ENCODE measurements at places on chromosomes 4 and X. TPM values are rescaled to one million over a fixed set of nuclear protein-coding genes. Genes with fewer than 3 reads are reported as not detected.
A peak's percentile ranks its signal among the peaks of the same experiment; 100 is the strongest.

The PLXNB3 gene
- 12.3 TPM for total RNA-seq

The ELK1 gene
- total RNA-seq, result 18.0 TPM

The GSX2 gene
- not detected for total RNA-seq

The FGFBP2 gene
- 6.2 TPM for total RNA-seq

GRCh38 chrX:40197071-40197470 lies 99.3 kb upstream of the BCOR start:
- H3K36me3 ChIP-seq, result no peaks in the 10 kb centered on the region
- H3K27ac ChIP-seq, result no peak overlapping the region
- no peaks in the 10 kb centered on the region for H3K27me3 ChIP-seq

GRCh38 chr4:173528378-173529321 lies 1.4 kb downstream of the HAND2 start:
- peaks cover 4% of the 10 kb centered on the region for H3K27me3 ChIP-seq
- no peak for DNase-seq
- H3K4me3 ChIP-seq, result peak overlapping the region; percentile 55
- no peaks in the 10 kb centered on the region for H3K36me3 ChIP-seq

GRCh38 chr4:3371033-3372001 lies 70.5 kb upstream of the HGFAC start:
- peaks cover 15% of the 10 kb centered on the region for H3K4me1 ChIP-seq
- no peak overlapping the region for H3K4me3 ChIP-seq
- no peak for DNase-seq
- H3K36me3 ChIP-seq, result no peaks in the 10 kb centered on the region
- H3K27me3 ChIP-seq, result no peaks in the 10 kb centered on the region

- H3K36me3 ChIP-seq, result no peaks in the 10 kb centered on the region
- DNase-seq, result no peak
Observed at GRCh38 chr4:80183250-80184052, 13.9 kb upstream of the PRDM8 start.

GRCh38 chr4:174058846-174059245 lies 224.6 kb downstream of the FBXO8 start:
- no peaks in the 10 kb centered on the region for H3K27me3 ChIP-seq
- no peak overlapping the region for H3K4me3 ChIP-seq
- no peaks in the 10 kb centered on the region for H3K4me1 ChIP-seq
- H3K36me3 ChIP-seq, result no peaks in the 10 kb centered on the region
- H3K27ac ChIP-seq, result no peak overlapping the region

DNA sequence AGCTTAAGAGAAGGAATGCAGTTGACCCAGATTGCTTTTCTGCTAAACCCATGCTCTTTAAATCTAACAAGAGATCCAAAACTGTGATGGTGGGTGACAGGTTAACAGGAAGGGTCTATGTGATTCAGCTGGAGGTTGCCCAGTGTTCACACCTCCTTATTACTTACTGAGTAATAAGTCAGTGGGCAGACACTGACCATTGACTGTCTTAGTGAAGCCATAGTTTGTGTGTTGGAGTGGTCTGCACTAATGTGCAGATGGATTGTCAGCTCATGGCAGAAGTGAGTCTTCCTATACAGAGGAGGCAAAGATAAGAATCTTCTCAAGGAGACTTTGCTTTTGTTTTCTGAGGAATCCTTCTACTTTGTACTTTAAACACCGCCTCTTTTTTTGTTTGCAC lies 15.2 kb upstream of the RUFY3 start:
- H3K4me3 ChIP-seq, result peak overlapping the region; percentile 87
- H3K27me3 ChIP-seq, result no peaks in the 10 kb centered on the region
- H3K36me3 ChIP-seq, result no peaks in the 10 kb centered on the region
- no peak for DNase-seq

DNA sequence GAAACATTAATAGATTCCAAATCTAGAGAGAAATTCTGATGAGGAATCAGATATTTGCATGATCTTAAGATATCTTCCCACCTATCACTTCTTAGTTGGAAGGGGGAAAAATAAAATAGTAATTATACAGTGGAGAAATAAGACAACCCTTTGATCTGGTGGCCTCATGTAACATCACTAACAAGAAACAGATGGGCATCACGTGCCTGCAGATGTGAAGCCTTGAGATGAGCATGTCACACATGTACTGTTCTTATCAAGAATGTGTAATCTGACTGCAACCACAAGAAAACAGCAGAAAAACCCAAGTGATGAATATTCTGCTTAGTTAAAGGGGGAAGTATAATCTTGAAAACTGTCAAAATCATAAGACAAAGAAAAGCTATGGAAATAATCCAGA lies 31.4 kb upstream of the NKX6-1 start:
- H3K27me3 ChIP-seq, result no peaks in the 10 kb centered on the region
- H3K36me3 ChIP-seq, result no peaks in the 10 kb centered on the region
- no peak overlapping the region for H3K27ac ChIP-seq
- no peak for DNase-seq
- H3K4me1 ChIP-seq, result no peaks in the 10 kb centered on the region

DNA sequence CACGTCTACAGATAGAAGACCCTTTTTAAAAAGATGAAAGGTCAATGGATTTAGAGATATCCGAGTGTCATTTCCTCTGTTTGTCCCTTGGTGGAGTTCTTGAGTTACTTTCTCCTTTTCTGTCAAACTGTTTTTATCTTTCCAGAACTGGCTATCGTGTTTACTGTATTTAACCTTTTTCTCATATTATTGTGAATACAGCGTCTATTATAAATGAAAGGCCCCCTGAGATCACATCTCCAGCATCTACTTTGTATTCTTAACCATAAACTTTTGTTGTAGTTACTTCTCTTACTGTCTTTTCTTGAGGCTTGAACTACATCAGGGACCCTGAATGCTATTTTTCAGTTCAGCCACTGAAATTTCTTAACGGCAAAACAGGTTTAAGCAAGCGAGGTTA lies 4.0 kb upstream of the PCDH7 start:
- peaks cover 9% of the 10 kb centered on the region for H3K27me3 ChIP-seq
- no peaks in the 10 kb centered on the region for H3K4me1 ChIP-seq
- peak overlapping the region; percentile 61 for H3K4me3 ChIP-seq
- no peak overlapping the region for H3K27ac ChIP-seq
- DNase-seq, result no peak

DNA sequence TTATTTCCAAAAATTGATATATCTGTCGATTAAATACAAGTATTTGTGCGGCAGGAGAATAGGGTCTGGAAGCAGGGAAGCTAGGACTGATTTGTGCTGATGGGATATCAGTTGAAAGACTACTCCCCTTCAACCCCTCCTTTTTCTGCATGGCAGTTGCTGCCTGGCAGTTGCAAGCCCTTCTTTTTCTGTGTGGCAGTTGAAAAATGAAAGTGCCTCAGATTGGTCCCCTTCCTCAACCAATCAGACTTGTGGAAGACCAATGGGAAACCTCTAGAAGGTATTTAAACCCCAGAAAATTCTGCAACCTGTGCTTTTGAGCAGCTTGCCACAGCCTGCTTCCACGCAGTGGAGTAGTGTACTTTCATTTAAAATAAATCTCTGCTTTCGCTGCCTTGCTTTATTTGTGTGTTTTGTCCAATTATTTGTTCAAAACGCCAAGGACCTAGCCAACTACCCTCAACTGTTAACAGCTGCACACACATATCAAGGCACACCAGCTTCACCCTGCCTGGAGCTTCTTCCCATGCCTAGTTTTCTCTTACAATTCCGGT lies 1.5 kb upstream of the TMA16 start:
- no peaks in the 10 kb centered on the region for H3K27me3 ChIP-seq
- DNase-seq, result no peak
- no peak overlapping the region for H3K27ac ChIP-seq
- H3K4me1 ChIP-seq, result no peaks in the 10 kb centered on the region
- H3K36me3 ChIP-seq, result no peaks in the 10 kb centered on the region

- H3K27me3 ChIP-seq, result no peaks in the 10 kb centered on the region
- no peaks in the 10 kb centered on the region for H3K4me1 ChIP-seq
- DNase-seq, result no peak
- no peaks in the 10 kb centered on the region for H3K36me3 ChIP-seq
- H3K4me3 ChIP-seq, result no peak overlapping the region
Observed at GRCh38 chr4:81136161-81136905, 78.7 kb downstream of the PRKG2 start.

DNA sequence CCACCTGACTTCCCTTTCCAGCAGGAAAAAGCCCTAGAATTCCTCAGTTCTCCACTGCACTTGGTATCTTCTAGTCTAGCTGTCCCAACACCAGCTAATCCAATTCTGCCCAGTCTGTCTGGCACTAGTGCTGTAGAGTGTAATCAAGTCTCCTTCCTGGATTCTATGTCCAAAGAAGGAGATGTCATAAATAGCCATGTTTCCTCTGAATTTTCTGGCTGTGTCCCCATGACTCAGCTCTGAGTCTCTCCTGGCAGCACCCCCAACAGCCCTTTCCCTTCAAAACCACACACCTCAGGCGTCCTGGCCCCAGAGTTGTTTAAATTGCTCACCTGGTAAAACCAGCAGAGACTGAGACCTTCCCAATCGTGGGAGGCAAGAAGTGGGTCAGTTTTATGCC lies 197.2 kb downstream of the GRXCR1 start:
- H3K27me3 ChIP-seq, result no peaks in the 10 kb centered on the region
- H3K36me3 ChIP-seq, result no peaks in the 10 kb centered on the region
- DNase-seq, result no peak
- no peak overlapping the region for H3K4me3 ChIP-seq
- H3K4me1 ChIP-seq, result no peaks in the 10 kb centered on the region

- no peak for DNase-seq
- no peaks in the 10 kb centered on the region for H3K27me3 ChIP-seq
- H3K36me3 ChIP-seq, result no peaks in the 10 kb centered on the region
- no peak overlapping the region for H3K4me3 ChIP-seq
Observed at GRCh38 chrX:9352694-9353411, 112.0 kb upstream of the TBL1X start.

Data from breast epithelium (tissue), 4 donors.